ENCODE measurements at places on chromosomes 12 and 14.
A peak's percentile ranks its signal among the peaks of the same experiment; 100 is the strongest.

DNA sequence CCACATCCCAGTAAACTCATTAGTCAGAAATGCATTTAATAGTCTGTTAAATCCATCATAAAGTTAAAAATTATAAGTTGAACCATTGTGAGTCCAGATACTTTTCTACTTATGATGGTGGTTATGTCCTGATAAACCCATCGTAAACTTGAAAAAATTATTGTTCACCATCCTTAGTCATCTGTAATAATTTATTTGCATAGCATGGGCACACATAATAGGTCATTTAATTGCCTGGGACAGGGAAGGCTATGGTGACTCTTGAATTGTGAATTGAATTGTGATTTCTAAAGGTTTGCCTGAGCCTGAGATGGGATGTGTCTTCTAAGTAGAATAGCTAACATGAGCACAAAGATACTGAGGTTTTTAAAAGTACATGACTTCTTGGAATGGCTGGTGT is 21.5 kb downstream of the ZDHHC17 start:
- DNase-seq = no peak

- no peak for DNase-seq
These were observed 2.6 kb upstream of the KRT81 start for GRCh38 chr12:52293926-52294325.

- DNase-seq = no peak
These were observed 24.7 kb upstream of the MYBPC1 start for GRCh38 chr12:101570047-101570446.

GRCh38 chr14:64598404-64598803 is 48.6 kb downstream of the PPP1R36 start:
- DNase-seq = no peak

- DNase-seq = no peak
These were observed 1.0 kb downstream of the MPHOSPH9 start for GRCh38 chr12:123231931-123232330.

DNA sequence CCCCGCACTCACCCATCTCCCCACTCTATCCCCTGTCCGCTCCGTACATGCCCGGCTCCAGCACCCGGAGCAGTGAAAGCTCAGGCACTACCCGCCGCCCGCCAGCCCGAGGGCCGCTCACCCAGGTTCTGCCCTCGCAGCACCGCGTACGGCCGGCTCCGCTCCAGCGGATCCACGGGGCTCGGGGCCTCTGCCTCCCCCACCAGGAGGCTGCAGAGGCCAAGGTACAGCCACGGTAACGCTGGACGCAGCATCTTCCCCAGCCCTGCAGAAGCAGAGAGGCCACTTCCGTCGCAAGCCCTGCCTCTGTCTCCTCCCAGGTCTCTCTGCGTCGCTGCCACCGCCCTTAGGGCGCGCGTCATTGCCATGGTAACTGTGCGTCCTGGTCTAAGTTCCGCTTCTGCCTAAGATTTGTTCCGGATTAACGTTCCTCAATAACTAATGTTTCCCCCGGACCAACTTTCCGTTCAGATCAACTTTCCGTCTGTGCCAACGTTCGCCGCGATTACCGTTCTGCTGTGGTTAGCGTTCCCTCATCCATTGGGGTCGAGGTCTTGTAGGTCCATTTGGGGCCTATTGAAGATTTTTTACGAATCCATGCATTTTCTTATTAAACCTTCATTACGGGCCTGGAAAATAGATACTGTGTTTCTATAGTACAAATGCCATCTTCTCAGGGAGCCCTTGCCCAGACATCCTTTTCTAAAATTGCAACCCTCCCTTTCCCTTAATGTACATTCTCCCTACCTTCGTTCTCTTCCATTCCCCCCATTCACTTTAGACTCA is at the start of gene C12orf76:
TSS of gene C12orf76 (minus strand) at position 281 of the 786 bp plus-strand sequence. CDS start at position 254, 27 bp downstream.
- peak; percentile 88 for DNase-seq

DNA sequence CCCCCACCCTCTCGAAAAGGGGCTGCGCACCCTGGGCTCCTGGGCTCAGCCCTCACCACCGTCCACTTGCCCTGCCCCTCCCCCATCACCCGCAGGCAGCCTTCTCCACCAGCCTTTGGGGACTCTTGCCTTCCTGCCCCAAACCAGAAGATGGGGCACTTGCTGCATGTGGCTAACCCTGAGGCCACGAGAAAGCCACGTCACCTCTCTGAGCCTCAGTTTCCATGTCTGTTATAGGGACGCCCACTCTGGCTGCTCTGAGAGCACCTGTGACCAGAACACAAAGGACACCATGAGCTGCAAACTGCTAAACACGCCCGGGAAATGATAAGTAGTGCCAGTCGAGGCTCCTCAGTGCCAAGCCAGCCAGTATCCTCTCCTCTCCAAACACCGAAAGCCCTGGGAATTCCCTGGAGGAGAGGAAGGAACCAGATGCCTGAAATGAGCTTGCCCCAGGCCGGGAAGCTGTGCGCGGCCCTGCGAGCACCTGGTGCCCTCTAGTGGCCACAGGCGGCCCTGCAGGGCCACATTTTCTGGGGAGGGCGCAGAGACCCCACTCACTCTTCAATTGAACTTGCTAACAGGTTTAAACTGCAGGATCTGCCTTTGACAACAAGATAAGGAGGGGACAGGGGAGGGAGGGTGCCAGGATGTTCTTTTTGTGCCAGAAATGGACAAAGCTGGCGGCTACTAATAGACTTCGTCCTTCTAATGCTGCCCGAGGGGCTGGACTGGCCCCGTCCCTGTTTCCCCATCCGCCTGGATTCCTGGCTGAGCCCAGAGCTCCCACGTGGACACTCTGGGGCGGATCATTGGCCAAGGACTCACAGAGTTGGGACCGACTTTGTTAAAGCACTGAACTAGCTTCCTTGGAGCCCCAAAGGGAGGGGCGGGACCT is 10.2 kb upstream of the SERPINA9 start:
- DNase-seq = peak; percentile 36

DNA sequence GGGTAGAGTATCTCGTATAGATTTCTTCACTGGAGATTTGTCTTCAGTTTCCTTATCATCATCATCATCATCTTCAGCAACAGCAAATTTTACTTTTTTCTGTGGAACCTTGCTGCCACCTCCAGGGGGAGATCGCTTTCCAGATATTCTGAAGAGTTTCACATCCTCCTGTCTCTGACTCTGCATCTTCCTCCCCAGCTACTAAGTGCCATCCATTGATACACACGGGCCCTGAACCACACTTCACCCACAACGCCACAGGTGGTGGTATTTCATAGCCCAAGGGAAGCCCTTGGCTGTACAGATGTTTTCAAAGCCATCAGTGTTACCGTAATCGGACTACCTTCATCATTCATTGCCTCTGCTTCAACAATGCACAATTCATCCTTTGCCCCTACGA is 82.2 kb downstream of the PPP2R5C start:
- DNase-seq = peak; percentile 54

- DNase-seq = no peak
These were observed 508.1 kb downstream of the PCNX1 start for GRCh38 chr14:71415404-71415690.

DNA sequence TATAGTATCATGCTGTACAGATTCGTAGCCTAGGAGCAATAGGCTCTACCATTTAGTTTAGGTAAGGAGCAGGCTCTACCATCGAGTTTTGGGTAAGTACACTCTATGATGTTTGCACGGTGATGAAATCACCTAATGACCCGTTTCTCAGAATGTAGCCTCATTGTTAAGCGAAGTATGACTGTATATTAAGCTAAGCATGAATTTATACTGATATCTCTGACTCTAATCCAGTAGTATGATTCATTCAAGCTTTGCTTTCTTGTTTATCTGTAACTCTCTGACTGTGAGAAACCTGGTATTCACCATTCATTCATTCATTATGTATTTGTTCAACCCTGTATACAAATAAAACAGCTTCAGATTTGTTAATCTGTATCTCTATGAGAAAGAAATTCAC is 283.9 kb upstream of the PRICKLE1 start:
- no peak for DNase-seq

DNA sequence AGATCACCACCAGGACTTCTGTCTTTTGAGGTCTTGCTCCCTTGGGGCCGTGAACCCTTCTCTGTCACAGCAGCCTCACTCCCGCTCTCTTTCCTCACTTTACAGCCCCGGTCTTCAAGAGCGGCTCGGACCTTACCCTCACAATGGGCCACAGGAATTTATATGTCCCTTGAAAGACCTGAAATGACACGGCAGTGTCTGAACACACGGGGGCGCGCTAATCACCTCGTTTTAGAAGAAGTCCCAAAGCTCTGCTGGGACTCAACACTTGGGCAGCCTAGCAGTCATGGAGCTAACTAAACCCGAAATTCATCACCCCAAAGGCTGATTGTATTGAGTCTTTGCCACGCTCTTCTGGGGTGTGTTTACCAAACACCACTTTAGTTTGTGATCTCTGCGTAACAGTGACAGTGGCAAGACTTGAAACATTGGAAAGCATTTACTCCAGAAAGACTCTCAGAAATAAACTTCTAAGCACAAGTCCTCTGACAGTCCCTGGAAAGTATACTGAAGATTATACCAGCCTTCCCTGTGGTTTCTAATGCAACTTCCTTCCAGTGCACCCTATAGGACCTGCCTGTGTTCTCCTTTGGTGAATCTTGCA is 29.0 kb downstream of the SERPINA11 start:
- DNase-seq = peak; percentile 9

- no peak for DNase-seq
These were observed 40.9 kb downstream of the SLC4A8 start for GRCh38 chr12:51465491-51465890.

DNA sequence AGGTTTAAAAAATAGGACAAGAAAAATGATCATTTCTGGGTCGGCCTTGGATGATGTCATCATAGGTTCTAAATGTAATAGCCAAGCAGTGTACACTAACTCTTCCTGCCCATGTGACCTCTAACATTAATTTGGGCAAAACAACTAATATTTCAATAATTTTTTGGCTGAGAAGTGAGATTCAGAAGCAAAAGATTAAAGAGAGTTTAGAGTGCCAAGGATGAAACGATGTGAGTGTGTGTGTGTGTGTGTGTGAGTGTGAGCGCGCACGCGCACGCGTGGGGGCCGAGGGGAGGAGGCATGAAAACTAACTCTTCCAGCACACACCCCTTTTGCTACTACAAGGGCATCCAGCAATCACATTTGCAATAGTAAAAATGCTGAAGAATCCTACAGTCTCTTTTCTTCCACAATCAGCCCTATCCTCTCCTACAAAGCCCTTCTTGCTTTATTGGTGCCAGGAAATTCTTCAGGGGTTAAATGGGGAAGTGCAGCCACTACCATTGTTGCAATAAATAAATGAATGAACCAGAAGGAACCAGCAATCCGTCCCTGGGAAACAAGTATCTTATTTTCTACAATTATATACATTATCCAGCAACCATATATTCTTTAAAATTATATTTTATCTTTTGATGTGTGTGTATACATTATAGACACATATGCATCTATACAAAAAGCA is 52.9 kb downstream of the PEBP1 start:
- DNase-seq = no peak

DNA sequence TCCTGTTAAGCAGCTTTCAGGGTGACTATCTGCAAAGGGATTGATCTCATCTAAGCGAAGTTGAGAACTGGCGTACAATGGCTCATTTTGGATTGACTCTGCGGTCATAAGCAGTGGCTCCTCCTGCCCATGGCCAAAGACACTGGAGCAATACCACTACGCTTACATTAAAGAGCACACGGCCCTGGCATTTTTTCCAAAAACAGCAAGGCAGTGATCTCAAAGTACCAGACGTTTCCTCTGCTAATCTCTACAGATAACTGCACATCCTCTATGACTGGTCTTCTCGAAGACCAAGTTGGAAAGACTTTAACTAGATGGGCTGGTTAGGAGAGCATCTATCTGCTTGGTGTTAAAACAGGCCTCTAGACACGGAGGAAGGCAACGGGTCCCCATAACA is 2.7 kb downstream of the PITPNM2 start:
- no peak for DNase-seq

DNA sequence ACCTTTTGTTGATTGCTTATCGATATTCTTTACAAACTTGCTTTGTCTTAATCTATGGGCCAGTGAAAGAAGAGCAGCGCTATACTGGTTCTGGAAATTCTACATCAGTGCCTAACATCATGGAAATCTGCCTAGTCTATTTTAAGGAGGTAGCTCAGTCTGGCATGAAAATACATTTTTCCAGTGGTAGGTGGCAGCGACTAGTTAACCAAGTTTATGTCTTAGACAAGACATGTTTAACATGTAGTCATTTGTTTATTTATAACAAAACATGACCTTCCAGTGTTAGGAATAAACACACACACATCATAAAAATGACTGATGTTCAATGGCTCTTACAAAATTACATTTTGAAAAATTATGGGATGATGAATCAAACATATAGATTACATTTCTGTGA is 336.0 kb upstream of the SOX5 start:
- DNase-seq = no peak

DNA sequence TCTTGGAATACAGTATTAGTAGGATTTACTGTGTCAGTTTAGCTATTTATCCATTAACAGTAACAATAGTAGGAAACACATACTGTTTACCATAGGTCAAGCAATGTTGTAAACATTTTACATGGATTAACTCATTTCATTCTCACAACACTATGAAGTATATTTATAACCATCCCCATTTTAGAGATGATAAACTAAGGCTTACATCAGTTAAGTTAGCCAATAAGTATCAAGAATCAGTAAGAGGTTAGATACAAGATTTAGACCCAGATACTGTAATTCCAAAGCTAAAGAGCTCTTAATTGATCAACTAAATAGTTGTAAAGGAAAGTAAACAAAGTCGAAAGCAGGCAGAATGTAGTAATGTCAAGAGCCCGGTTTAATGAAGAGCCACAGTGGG is 1.1 kb downstream of the SYNJ2BP start:
- no peak for DNase-seq

DNA sequence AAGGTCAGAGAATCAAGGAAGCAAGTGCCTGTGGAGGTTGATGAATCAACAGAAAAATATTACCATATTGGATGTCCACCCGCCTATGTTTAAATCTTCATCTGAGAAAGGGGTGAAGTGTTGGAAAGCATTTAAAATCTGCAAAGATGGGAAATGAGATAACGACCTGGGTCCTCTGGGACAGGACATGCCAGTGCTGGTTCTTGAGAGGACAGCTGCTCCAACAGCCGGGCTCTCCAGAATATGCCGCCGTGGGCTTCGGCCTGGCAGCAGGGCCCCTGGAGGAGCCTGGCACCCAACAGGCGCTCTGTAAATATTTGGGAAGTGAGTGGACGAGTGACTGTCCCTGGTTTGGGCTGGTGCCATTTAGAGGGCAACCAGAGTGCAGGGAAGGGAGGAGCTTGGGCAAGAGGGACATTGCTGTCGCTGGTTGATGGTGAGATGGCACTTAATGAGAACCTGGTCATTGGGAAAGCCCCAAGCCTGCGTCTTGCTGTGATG is 129.9 kb downstream of the KCNA5 start:
- no peak for DNase-seq

GRCh38 chr12:118706437-118706836 is 274.9 kb upstream of the SRRM4 start:
- DNase-seq = no peak

- no peak for DNase-seq
These were observed 57.6 kb downstream of the SPTSSA start for GRCh38 chr14:34404416-34404815.

DNA sequence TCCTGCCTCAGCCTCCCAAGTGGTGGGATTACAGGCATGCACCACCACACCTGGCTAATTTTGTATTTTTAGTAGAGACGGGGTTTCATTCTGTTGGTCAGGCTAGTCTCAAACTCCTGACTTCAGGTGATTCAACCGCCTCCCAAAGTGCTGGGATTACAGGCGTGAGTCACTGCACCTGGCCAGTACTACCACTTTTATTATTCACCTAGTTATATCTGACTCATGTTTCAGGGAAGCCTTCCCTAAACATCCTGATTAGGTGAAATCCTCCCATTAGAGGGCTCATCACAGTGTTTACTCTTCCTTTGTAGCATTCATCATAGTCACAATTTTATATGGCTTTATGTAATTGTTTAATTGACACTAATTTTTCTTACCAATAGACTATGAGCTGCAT is 295.3 kb upstream of the SOX5 start:
- DNase-seq = no peak

GRCh38 chr12:68139001-68139400 is 20.5 kb downstream of the IFNG start:
- no peak for DNase-seq

Data from activated CD4-positive, alpha-beta T cell treated with anti-CD3 and anti-CD28 coated beads, Interleukin-2, amount 50 U/mL, for 1 hour (primary cell).